ENCODE measurements at places on chromosomes 7 and 10. TPM values are rescaled to one million over a fixed set of nuclear protein-coding genes. Genes with fewer than 3 reads are reported as not detected.

The CPN1 gene
- not detected for total RNA-seq

The ABCB4 gene
- total RNA-seq = not detected

The EBLN1 gene
- not detected for total RNA-seq

The IDI2 gene
- not detected for total RNA-seq
